ENCODE measurements at places on chromosomes 13 and 19. TPM values are rescaled to one million over a fixed set of nuclear protein-coding genes. Genes with fewer than 3 reads are reported as not detected.

WDR18 gene
- 30.9 TPM for total RNA-seq

TSSK6 gene
- 1.2 TPM for total RNA-seq

SLC25A41 gene
- total RNA-seq: 0.91 TPM

KIR3DL2 gene
- not detected for total RNA-seq

TNFSF9 gene
- total RNA-seq: 1.2 TPM

MCEMP1 gene
- not detected for total RNA-seq

TUBA3C gene
- not detected for total RNA-seq

CGB2 gene
- not detected for total RNA-seq

NLRP11 gene
- 0.27 TPM for total RNA-seq

ZNF534 gene
- 1.5 TPM for total RNA-seq

EDNRB gene
- 113 TPM for total RNA-seq
